ENCODE measurements at places on chromosomes 12 and 14. TPM values are rescaled to one million over a fixed set of nuclear protein-coding genes. Genes with fewer than 3 reads are reported as not detected.

The TSPAN8 gene
- not detected for total RNA-seq

The CLEC9A gene
- not detected for total RNA-seq

The SETD1B gene
- 2.3 TPM for total RNA-seq

The GZMB gene
- 0.21 TPM for total RNA-seq

The KRT1 gene
- not detected for total RNA-seq

The KLHDC2 gene
- total RNA-seq = 44.3 TPM

The RHOJ gene
- 0.21 TPM for total RNA-seq

The POTEM gene
- not detected for total RNA-seq

The AQP5 gene
- not detected for total RNA-seq

The IRAK3 gene
- 3.0 TPM for total RNA-seq

The FBXL14 gene
- total RNA-seq = 14.7 TPM

The OR6C4 gene
- total RNA-seq = not detected

The NGB gene
- total RNA-seq = 0.24 TPM

The HOXC10 gene
- 2.2 TPM for total RNA-seq

The AP4S1 gene
- total RNA-seq = 3.6 TPM

The LRRIQ1 gene
- total RNA-seq = 0.24 TPM

The A2M gene
- total RNA-seq = not detected

The CLEC4D gene
- total RNA-seq = not detected

The COPZ1 gene
- total RNA-seq = 89.3 TPM

The SELPLG gene
- not detected for total RNA-seq

The TAS2R10 gene
- total RNA-seq = 0.24 TPM

The E2F7 gene
- 2.6 TPM for total RNA-seq

The CYP27B1 gene
- total RNA-seq = 3.2 TPM

The MMP19 gene
- total RNA-seq = 0.24 TPM

The TGM1 gene
- 69.1 TPM for total RNA-seq

The MYH7 gene
- under 0.01 TPM for total RNA-seq

The PPM1H gene
- total RNA-seq = 4.8 TPM

The AKAP5 gene
- 0.72 TPM for total RNA-seq

The CPNE6 gene
- not detected for total RNA-seq

The SSPN gene
- total RNA-seq = 1.5 TPM

The VWF gene
- 2.2 TPM for total RNA-seq

The SP7 gene
- not detected for total RNA-seq
